ENCODE measurements at places on chromosomes 3 and 15. TPM values are rescaled to one million over a fixed set of nuclear protein-coding genes. Genes with fewer than 3 reads are reported as not detected.

DNA sequence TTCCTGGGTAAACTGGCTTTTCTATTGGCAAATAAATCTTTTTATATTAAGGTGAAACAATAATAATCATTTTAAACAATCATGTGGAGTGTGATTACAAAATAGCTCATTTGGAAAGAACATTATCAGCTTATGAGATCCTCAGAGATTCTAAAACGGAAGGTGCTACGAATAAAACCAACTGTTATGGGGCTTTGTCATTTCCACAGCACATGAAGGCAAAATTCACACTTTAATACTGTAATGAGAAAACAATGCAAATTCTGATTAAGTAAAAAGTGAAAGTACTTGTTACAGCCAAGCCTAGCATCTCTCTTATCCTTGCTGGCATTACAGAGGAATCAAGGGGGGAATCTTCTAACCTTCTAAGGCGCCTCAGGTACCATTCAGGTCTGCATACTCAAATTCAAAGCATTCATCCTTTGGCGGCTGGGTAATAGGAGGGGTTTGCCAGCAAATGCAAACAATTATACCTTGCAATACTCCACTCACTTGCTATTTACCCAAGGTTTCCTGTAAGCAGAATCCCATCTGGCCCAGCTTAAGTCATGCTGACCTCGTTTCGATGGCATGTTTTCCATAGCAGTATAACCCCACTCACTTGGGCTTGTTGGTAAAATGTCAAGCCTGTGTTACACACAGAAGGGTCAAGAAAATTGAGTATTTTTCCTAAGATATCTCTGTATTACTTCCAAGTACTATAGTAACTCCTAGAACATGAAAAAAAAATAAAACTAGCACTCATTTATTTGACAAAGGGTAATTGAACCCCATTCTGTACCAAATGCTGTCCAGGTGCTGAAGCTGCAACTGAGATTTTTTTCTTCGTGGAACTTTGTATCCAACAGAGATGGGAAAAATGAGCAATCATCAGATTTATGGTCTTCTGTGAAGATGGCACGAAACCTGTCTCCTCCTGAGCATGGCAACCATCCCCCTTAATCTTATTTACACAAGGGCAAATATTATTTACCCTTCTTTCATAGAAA, 183.7 kb upstream of the LMCD1 start:
- DNase-seq: peak; percentile 58

DNA sequence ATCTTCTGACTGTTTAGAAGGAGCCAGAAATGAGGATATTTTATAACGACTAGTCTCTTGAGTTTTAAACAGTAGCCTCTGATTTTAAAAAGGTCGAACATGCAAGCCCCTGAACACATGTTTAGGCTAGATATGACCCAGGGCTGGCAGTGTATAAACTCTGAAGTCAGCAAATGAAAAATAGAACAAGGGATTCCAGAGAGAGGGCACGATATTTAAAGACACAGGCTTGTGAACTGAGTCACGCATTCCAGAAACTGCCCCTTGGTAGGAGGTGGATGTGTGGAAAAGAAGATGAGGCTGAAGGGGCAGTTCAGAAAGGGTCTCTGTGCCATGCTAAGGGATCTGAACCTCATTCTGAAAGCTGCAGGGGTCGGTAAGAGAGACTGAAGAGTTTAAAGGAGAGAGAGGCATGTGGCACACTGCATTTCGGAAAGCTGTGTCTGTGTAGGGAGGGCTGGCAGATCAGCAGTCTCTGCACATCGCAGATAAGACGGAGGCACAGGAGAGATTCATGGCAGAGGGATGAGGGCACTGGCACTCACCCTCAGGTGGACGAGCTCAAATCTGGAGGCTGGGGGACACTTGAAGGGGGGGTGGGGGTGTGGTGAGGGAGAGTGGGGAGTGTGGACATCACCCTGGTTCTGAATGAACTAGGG, 22.1 kb downstream of the ST8SIA2 start:
- no peak for DNase-seq

WDR72 gene
- not detected for total RNA-seq

DNA sequence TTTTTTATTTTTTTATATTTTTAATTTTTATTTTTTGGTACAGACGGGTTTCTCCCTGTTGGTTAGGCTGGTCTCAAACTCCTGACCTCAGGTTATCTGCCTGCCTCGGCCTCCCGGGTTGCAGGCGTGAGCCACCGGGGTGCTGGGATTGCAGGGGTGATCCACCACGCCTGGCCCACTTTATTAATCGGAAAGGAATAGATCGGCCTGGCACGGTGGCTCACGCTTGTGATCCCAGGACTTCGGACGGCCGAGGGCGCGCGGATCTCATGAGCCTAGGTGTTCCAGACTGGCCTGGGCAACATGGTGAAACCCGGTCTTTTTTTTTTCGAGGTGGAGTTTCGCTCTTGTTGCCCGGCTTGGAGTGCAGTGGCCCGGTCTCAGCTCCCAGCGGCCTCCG, 26.5 kb upstream of the TUBGCP5 start:
- DNase-seq: no peak

DNA sequence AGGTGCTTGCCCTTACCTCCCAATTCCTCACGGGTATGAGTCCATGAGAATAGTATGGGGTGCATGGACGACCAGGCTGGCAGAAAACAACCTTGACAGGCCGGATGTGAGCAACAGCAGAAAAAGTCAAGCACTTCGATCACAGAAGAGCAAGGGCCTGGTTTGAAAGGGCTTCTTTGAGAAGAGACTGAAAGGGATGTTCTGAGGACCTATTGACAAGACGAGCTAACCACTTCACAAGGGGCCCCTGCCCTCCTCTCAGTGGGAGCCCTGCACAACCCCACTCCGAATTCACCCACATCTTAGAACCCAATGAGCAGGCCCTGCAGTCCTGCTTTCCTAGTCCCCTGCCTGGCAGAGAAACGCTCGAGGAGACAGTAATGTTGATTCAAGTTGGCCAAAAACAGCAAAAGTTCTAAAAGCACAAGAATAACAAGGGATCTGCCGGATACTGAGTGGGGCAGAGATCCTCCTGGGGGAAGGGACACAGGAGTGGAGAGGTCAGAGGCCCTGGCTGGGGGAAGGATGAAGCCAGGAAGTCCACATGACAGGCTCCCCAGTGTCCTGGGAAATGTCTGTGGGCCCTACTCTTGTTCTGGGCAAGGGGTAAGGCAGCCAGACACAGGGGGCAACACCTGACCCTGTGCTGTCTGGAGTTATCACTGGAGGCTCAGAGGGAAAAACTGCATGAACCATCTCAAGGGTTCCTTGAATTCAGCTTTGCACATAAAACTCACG, 14.8 kb upstream of the CX3CR1 start:
- DNase-seq: no peak

SCAANT1 gene
- not detected for total RNA-seq

GP5 gene
- 0.11 TPM for total RNA-seq

GRCh38 chr3:52004163-52004787, 8.6 kb upstream of the RPL29 start:
- DNase-seq: peak; percentile 60

LIPH gene
- 12.1 TPM for total RNA-seq

SENP7 gene
- total RNA-seq: 14.2 TPM

Measured in A673 (cell line).